Stimulated activated CD8-positive, alpha-beta memory T cell treated with anti-CD3 and anti-CD28 coated beads, Interleukin-15, amount 100 ng/mL, for 48 hours (primary cell): ENCODE measurements at places on chromosomes 5 and 9.

DNA sequence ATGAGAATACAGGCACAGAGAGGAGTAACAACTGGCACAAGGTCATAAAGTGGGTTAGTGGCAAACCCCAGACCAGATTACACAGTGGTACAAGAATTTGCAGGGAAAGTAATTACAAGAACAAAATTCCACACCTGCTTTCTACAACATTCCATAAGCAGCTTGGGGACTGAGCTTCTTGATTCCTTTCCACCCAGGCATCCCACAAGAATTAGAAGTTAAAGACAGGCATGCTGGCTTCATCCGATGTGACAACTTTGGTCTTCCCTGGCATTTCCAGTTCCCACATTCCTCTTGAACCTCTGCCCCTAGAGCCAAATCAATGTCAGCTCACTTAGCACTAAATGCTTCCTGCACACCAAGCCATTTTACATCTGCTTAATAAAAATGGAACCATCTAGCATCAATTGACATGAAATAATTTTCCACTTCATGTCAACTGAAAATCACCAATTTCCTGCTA, 435.8 kb upstream of the PAPPA start:
- no peak for DNase-seq

DNA sequence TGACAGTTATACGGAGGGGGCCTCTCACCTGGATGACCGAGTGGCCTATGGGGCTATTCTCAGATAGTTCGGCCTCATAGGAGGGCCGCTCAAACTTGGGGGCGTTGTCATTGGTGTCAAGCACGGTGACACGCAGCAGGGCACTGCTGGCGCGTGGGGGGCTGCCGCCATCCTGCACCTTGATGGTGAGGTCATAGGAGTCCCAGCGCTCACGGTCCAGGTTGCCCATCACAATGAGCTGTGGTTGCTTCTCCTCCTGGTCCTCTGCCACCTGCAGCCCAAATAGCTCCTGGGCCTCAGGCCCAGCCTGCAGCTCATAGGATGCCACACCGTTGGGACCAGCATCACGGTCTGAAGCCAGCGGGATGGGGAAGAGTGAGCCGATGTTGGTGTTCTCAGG, 9.7 kb downstream of the PCDH1 start:
- DNase-seq = no peak

DNA sequence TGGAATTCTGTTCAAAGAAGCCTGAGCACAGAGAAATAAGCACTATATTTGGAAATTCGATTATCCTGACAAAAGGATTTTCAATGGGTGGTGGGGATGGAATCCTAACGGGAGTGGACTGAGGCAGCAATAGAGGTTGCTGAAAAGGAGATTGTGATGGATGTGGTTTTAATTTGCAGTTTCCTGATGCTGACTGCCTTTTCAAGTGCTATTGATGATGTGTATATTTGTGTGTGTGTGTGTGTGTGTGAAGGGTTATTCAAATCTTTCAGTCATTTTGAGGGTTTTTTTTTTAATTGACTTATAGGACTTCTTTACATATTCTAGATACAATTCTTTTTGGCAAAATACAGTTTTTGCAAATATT, 614.5 kb downstream of the HINT1 start:
- no peak for DNase-seq

GRCh38 chr5:108579236-108579635, 168.5 kb upstream of the FER start:
- DNase-seq = no peak

- DNase-seq = no peak
These were observed 12.9 kb downstream of the HAND1 start for GRCh38 chr5:154465169-154465568.

GRCh38 chr5:146007270-146007669, 70.9 kb downstream of the SH3RF2 start:
- DNase-seq = no peak

DNA sequence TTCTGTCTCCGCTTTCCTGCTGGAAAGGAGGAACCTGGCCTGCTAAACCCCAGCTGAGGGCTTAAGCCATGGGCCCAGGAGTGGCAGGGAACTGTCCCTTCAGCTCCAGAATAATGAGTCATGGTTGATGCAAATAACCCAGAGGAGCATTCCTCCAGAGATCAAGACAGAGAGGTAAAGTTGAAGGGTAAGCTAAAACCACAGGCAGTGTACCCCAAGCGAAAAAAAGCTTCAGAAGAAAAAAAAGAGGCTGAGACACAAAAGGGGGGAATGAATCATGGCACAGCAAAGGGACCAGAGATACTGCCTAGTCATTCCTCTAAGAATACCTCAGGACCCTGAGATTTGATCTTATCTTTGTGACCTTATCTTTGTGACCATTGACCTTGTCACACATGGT, 199.5 kb upstream of the TAS2R1 start:
- DNase-seq = no peak

GRCh38 chr5:58366461-58366860, 93.4 kb downstream of the PLK2 start:
- no peak for DNase-seq

GRCh38 chr5:110965773-110966581, 105.5 kb upstream of the TSLP start:
- no peak for DNase-seq

DNA sequence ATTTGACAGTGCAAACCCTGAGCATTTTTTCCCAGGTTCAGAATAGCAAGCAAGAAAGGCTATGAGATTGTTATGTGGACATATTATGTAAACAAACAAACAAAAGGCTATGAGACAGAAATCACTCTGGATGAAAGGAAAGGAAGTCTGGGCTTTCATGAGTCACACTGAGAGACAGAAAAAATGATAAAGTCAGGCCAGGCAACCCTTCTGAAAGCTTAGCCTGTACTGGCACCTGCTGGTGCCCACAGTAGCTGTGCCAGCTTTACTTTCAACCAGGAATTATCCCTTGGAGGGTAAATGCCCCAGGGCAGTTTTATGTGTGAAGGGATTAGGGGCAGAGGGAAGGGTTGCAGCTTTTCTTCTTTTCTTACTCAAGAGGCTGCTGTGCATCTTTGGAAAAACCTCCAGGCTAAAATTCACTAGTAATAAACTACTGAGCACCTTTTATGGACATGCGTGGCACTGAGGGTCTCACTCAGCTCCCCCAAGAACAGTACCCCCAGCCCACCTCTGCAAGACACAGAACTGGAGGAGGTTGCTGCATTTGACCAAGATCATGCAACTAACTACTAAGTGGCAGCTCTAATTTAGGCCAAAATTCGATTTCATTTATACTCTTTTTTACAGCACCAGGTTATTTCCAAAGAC, 41.7 kb downstream of the ACTL7B start:
- DNase-seq = no peak

DNA sequence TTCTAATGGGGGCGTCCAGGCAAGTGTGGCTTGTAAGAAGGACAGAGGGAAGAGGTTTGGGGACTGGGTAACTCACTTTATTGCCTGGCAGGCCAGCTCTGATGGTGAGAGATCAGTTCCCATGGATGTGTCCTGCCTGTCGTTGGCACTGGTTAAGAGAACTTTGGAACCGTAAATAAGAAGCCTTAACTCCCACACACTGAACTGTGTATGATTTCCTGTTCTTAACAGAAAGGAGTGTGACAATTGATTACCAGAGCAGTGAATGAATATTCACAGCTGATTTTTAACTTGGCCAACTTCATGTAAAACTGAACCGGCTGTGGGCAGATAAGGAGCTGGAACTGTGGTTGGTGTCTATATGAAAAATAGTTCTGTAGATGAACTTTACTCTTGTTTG, 63.2 kb downstream of the MEGF10 start:
- DNase-seq = no peak

GRCh38 chr9:105437704-105438103, 10.1 kb upstream of the FSD1L start:
- DNase-seq = no peak

DNA sequence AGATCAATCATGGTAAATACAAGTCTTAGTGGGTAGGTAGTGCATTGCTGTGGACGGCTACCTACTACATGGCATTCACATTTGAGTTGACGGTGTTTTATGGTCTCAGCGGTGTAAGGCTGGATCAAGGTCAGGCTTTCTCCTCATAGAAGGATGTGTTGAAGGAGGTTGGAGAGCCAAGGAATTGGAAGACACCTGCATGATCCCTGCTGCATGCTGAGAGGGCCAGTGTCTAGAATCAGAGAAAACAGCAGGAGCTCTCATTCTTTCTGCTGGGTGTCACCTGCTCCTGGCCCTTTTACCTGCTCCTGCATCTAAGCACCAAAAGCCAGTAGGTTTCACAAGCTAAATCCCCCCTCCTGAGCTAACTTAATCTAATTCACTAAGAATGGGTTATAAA, 88.2 kb downstream of the RGS7BP start:
- DNase-seq = no peak

DNA sequence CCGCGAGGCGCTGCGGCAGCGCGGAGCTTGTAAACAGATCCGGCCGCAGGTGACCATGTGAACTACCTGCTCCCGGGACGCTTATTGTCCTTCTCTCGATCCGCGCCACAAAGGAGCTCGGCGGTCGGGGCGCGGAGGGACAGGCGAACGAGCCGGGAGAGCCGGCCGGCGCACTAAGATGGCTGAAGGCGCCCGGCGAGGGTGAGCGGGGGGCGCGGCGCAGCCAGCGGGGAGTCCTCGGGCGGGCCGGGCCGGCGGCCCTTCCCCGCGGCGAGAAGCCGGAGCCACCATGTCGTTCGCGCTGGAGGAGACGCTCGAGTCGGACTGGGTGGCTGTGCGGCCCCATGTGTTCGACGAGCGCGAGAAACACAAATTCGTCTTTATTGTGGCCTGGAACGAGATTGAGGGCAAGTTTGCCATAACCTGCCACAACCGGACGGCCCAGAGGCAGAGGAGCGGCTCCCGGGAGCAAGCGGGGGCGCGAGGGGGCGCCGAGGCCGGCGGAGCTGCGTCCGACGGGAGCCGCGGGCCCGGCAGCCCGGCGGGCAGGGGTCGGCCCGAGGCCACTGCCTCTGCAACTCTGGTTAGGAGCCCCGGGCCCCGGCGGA, 535 bp downstream of the JMY start:
- DNase-seq = peak; percentile 5

GRCh38 chr5:115551415-115551814, 6.8 kb upstream of the FEM1C start:
- DNase-seq = no peak

- no peak for DNase-seq
These were observed 205.5 kb upstream of the SLC24A2 start for GRCh38 chr9:19994296-19994695.

DNA sequence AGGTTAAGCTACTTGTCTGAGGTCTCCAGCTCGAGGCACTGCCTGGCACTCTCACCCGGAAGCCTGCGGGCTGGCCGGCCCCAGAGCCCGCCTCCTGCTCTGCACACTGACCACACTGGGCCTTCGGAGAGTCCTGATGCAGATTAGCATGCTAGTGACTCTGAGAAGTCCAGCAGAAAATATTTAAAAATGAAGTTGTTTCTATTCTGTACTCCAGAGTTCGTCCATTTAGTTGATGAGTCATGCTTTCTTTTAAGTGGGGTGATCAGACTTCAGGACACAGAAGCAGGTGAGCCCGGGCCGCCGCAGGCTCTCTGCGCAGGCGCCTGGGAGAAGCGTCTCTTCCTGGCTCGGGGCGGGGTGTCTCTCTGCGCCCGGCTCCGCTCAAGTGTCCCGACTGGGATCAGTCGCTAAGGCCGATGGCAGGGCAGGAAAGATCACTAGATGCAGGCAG, 32.5 kb downstream of the FAM240B start:
- peak; percentile 3 for DNase-seq

DNA sequence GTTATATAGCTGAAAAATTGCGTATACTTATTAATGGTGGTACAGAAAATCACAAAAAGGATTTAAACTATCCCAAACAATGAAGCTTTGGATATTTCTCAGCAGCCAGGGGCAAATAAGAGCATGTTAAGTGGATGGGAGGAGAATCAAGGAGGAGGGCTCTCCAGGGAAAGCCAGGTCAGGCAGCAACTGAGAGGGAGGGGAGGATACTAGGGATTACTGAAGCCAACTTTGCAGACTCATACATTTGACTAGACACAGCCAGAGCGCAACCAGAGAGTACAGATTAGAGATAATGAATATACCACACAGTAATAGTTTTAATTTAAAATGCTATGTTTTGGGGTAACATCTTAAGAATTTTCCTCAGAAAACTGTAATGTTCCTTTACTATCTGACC, 360.2 kb downstream of the HCN1 start:
- no peak for DNase-seq

GRCh38 chr5:170681013-170681433, 102.5 kb upstream of the GABRP start:
- DNase-seq = peak; percentile 31

DNA sequence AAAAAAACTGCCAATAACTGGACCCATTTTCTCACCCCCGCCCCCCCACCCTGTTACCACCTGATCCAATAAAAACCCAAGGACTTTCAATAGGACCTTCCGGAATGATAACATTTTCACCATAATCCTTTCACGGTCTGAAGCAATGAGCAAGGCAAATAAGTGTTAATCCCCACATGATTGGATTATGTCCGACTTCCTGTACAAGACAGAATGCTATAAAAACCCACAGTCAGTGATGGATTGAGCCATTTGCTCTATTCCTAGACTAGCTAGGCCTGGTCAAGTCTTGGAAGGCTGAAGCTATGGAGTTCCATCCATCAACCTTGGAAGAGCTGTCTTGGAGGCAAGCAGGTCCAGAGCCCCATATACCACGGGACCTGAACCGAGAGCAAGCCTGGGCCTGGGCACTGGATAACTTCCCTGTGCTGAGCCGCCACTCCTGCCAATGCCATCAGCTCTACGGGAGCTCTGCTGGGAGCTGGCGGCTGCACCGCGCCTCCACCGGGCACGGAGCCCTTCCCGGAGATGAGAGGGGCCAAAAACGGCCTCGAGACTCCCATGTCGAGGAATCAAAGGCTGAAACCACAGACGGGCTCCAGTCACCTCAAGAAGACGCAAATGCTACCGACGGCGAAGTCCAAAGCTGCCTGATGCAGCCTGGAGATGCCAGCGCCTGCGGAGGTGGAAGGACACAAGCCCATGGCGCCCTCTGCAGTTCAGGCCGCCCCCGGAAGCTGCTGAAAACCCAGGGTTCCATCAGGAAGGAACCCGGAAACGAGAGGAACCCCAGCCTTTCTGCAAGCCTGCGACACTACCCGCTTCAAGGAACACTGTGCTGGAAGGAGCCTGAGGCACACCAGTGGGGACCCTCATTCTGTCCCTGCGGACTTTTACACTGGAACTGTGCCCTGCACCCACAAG, 69.2 kb downstream of the ANXA2R start:
- no peak for DNase-seq

GRCh38 chr5:174149426-174149825, 103.9 kb downstream of the NSG2 start:
- DNase-seq = no peak

DNA sequence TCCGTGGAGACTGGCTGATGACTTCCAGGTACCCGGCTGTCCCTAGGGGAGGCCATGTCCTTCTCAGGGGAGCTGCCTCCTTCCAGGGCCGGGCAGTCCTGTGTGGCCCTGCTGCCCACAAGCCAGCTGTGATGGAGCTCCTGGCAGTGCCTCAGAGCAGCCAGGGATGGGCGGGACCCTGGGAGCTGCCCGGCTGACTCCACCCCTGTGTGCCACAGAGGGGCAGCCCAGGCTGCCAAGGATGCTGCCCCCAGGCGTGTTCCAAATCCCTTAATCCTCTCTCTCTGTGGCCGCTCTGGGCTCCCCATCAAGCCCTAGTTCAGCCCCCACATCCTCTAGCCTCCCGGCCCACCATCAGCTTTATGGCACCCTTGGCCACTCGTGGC, 7.0 kb upstream of the SCGB3A1 start:
- DNase-seq = no peak
